Activated T-helper 1 cell treated with anti-CD3 and anti-CD28 coated beads, Interleukin-2, amount 50 U/mL, for 16 hours (primary cell): ENCODE measurements at places on chromosomes 7 and 10.

DNA sequence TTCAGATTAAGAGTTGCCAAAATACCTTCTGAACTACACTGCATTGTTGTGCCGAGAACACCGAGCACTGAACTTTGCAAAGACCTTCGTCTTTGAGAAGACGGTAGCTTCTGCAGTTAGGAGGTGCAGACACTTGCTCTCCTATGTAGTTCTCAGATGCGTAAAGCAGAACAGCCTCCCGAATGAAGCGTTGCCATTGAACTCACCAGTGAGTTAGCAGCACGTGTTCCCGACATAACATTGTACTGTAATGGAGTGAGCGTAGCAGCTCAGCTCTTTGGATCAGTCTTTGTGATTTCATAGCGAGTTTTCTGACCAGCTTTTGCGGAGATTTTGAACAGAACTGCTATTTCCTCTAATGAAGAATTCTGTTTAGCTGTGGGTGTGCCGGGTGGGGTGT is 45.0 kb downstream of the DAGLB start:
- no peak for DNase-seq

DNA sequence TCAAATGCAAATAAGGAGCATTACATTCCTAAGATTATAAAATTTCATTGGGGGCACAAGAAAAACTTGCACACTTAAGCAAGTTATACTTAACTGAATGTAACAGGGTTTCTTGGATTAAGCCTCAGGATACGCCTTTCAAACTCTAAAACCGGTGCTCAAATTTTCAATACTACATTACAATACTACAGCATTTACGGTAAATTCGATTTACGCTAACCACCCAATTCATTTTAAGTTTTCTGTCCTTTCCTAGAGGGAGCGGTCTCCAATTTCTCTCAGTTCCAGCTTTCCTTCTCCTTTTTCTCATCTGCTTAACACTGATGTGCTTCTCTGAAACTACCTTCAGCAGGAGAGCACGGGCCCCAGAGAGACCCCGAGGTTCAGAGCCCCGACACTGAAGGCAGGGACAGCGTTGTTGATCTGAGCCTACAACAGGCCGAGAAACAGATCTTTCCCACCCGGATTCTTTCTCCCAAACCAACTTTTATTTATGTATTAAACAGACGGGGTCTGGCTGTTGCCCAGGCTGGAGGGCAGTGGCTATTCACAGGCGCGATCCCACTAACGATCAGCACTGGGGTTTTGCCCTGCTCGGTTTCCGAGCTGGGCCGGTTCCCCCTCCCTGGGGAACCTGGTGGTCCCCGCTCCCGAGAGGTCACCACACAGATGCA is 798 bp downstream of the ZNF425 start:
- no peak for DNase-seq

- DNase-seq, result no peak
Measured at GRCh38 chr7:158386866-158387545, 200.6 kb downstream of the PTPRN2 start.

- DNase-seq, result no peak
Measured at GRCh38 chr10:71840177-71840957, 10.7 kb downstream of the PSAP start.

- DNase-seq, result no peak
Measured at GRCh38 chr7:15680446-15680845, 6.0 kb downstream of the MEOX2 start.
